HCT116 (cell line): ENCODE measurements at places on chromosomes 12 and 14.

GRCh38 chr12:85872497-85873091, 1.5 kb upstream of the NTS start:
- H3K4me1 ChIP-seq: no peaks in the 10 kb centered on the region
- H3K4me3 ChIP-seq: no peak overlapping the region
- H3K27ac ChIP-seq: no peak overlapping the region
- H3K27me3 ChIP-seq: no peaks in the 10 kb centered on the region
- DNase-seq: peak; percentile 50

DNA sequence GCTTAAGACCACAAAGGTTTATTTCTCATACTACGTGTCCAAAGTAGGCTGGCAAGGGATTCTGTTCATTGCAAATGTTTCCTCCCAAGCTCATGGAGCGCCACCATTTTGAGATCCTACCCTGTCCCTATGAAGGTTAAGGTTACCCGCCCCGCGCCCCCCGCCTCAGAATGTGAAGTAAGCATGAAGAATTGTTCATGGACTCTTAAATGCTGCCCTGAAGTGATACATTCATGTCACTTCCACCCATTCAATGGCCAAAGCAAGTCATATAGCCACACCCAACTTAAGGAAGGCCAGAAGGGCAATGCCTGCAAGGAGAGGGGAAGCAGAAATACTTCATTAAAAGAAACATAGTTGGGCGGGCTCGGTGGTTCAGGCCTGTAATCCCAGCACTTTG, 4.2 kb downstream of the TMEM253 start:
- peak overlapping the region; percentile 69 for H3K4me3 ChIP-seq
- H3K4me1 ChIP-seq: peaks cover 71% of the 10 kb centered on the region
- no peak for DNase-seq
- no peaks in the 10 kb centered on the region for H3K36me3 ChIP-seq
- peak overlapping the region; percentile 95 for H3K27ac ChIP-seq

DNA sequence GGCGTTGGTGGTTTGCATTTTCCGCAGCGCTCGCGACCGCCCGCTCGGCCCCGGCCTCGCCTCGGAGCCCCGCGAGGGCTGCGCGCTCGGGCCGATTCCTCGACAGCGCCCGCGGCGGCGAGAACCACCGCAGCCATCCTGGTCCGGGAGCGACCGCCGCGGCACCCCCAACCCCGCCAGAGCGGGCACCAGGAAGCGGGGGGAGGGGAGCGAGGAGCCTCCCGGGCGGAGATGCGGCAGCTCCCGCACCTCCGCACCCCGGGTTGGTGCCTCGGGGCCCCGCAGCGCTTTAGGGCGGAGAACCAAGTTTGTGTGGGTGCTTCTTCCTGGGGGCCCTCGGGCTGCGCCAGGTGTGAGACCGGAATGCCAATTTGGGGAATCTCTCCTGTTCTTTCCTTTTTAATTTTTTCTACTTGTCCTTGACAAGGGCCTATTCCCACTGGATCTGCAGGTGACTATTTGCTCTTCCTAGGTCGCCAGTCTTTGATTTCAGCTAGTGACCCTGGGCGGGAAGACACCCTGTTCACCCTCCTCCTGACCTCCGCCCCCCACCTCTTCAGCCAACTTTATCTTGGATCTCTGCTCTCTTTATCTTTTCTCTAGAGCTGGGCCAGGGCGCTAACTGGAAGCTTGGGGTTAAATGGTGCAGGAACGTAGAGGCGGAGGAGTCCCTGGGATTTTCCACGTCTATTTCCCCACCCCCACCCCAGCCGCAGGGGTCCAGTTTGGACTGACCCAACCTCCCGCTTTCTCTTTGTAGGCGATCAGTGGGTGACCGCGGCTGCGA, at the start of gene SOCS2:
Gene SOCS2 (plus strand): TSS at position 751 of the 787 bp plus-strand sequence. CDS start 223 bp downstream, outside the sequence.
- H3K27ac ChIP-seq: peak within 1 kb of the TSS; percentile 93
- H3K4me3 ChIP-seq: peak within 1 kb of the TSS; percentile 72
- DNase-seq: no peak
- H3K4me1 ChIP-seq: peaks cover 24% of the 10 kb centered on the region
- peaks cover 18% of the 10 kb centered on the region; the same call in 1 of the 2 replicates for H3K36me3 ChIP-seq
- H3K27me3 ChIP-seq: no peaks in the 10 kb centered on the region

- no peak overlapping the region for H3K27ac ChIP-seq
- H3K36me3 ChIP-seq: no peaks in the 10 kb centered on the region
- H3K4me3 ChIP-seq: no peak overlapping the region
- no peak for DNase-seq
- no peaks in the 10 kb centered on the region for H3K4me1 ChIP-seq
- H3K27me3 ChIP-seq: no peaks in the 10 kb centered on the region
Measured at GRCh38 chr14:46417066-46417465, 234.5 kb downstream of the RPL10L start.

DNA sequence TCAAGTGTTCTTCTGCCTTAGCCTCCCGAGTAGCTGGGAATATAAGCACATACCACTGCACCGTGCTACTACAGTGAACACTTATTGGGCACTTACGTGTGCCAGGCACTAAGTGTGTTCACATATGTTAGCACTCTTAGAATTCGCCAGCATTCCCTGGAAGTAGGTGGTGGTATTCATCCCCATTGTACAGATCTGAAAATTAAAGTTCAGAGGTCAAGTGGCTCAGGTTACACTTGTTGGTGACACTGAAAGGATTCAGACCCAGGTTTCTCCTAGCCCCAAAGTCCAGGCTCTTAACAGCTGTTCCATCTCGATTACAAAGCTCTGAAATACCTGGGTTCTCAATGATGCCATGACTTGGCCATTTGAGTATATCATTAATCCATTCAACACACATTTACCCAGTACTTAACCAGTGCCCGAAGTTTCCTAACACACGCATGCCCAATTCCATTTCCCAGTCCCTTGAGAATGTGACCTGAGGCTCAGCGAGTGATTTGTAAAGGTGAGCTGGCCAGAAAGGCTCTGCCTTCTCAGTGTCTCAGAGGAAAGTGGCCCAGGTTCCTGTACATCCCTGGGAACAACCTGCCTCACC, 4.8 kb downstream of the MVK start:
- no peak overlapping the region for H3K4me3 ChIP-seq
- 0 out of 2 replicates have a peak, but pooled peaks cover 9% of the 10 kb centered on the region for H3K36me3 ChIP-seq
- H3K27me3 ChIP-seq: no peaks in the 10 kb centered on the region

- no peaks in the 10 kb centered on the region for H3K36me3 ChIP-seq
- no peak for DNase-seq
- no peak overlapping the region for H3K27ac ChIP-seq
- no peak overlapping the region for H3K4me3 ChIP-seq
- H3K27me3 ChIP-seq: no peaks in the 10 kb centered on the region
Measured at GRCh38 chr12:92359581-92360209, 214.0 kb upstream of the BTG1 start.

GRCh38 chr12:43858096-43858495, 22.2 kb downstream of the TMEM117 start:
- no peaks in the 10 kb centered on the region for H3K36me3 ChIP-seq
- no peak overlapping the region for H3K4me3 ChIP-seq
- no peak for DNase-seq
- no peaks in the 10 kb centered on the region for H3K27me3 ChIP-seq
- no peak overlapping the region for H3K27ac ChIP-seq

DNA sequence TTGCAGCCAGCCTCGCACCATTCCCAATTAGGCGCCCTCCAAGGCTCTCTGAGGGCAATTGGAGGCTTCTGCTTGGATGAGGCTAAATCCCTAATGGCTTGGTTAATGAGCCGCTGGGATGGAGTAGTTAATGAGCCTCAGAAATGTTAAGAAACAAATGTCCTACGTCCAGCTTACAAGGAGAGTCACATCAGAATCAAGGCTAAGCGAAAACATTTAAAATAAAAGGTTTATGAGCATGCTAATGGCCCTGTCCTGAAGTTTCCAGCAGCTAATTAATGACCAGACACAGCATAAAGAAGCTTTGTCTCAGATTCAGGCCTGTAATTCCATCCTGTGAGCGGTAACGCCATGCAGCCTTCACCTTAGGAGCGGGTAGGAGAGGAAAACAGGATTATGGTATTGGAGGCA, 200.7 kb upstream of the BCL2L14 start:
- peaks cover 2% of the 10 kb centered on the region for H3K4me1 ChIP-seq
- DNase-seq: no peak
- no peak overlapping the region for H3K27ac ChIP-seq
- H3K27me3 ChIP-seq: no peaks in the 10 kb centered on the region

DNA sequence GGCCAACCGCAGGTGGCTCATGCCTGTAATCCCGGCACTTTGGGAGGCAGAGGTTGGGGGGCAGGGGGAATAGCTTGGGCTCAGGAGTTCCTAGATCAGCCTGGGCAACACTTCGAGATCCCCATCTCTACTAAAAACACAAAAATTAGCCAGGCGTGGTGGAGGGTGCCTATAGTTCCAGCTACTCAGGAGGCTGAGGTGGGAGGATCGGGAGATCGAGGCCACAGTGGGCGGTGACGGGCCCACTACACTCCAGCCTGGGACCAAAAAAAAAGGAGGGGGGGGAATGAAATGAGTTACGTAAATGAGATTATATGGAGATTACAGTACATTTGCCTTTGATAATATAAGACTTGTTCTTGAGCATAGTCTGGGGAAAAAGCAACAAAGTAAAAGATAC, 1.1 kb downstream of the RPAP3 start:
- H3K36me3 ChIP-seq: peaks cover 4% of the 10 kb centered on the region; the same call in 1 of the 2 replicates
- H3K4me1 ChIP-seq: peaks cover 5% of the 10 kb centered on the region; the same call in 1 of the 2 replicates
- H3K4me3 ChIP-seq: peak overlapping the region; percentile 78

- no peaks in the 10 kb centered on the region for H3K36me3 ChIP-seq
- no peak overlapping the region for H3K27ac ChIP-seq
- H3K27me3 ChIP-seq: no peaks in the 10 kb centered on the region
- no peaks in the 10 kb centered on the region for H3K4me1 ChIP-seq
- no peak overlapping the region for H3K4me3 ChIP-seq
Measured at GRCh38 chr12:59023861-59024424, 103.6 kb upstream of the LRIG3 start.

DNA sequence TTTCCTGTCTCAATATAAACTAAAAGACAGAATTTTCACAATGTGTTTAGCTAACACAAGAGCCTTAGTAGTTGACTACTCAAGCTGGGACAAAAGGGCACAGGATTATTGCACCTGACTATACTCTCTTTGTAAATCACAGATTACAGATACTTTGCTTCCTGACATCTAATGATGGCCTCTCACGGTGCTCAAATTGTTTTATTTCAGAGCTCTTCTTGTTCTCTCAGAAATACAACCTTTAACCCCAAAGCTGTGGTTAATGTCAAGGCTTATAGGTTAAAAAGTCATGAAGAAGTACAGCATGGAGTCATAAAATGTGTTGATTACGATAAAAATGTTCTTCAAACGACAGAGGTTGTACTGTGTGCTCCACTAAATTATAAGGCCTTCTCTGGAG, 89.9 kb upstream of the CPNE8 start:
- no peak overlapping the region for H3K4me3 ChIP-seq
- no peak for DNase-seq
- no peaks in the 10 kb centered on the region for H3K36me3 ChIP-seq
- no peaks in the 10 kb centered on the region for H3K4me1 ChIP-seq
- no peak overlapping the region for H3K27ac ChIP-seq
- H3K27me3 ChIP-seq: no peaks in the 10 kb centered on the region

DNA sequence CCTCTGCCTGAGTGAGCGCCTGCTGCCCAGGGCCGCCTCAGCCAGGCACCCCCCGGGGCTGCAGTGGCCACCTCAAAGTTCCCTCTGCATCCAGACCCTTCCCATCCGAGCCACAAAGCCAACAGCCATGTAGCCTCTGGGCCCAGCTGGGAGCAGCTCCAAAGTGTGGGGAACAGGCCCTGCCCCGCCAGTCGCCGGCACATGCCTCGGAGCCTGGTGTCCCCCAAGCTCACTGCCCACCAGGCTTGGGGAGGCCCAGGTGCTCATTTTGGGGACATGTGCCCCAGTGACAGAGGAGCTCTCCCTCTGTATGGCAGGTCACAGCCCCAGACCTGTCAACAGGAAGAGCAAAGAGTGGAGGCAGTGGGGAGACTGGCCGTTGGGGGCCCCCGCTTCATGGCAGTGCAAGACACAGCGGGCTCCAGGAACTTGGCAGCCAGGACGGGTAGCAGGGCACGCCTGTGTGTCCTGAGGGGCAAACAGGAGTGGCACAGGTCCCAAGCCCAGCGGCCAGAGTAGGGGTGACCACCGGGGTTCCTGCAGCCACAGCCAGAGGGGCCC, 29.9 kb downstream of the JAG2 start:
- H3K27ac ChIP-seq: no peak overlapping the region
- DNase-seq: no peak
- no peaks in the 10 kb centered on the region for H3K4me1 ChIP-seq
- no peaks in the 10 kb centered on the region for H3K27me3 ChIP-seq
- H3K4me3 ChIP-seq: no peak overlapping the region
- peaks cover 25% of the 10 kb centered on the region; the same call in 1 of the 2 replicates for H3K36me3 ChIP-seq

- no peak for DNase-seq
- H3K27me3 ChIP-seq: no peaks in the 10 kb centered on the region
- H3K4me3 ChIP-seq: no peak overlapping the region
- H3K4me1 ChIP-seq: peaks cover 5% of the 10 kb centered on the region; the same call in 1 of the 2 replicates
- no peak overlapping the region for H3K27ac ChIP-seq
- no peaks in the 10 kb centered on the region for H3K36me3 ChIP-seq
Measured at GRCh38 chr12:68281322-68282077, 28.1 kb upstream of the IL22 start.

DNA sequence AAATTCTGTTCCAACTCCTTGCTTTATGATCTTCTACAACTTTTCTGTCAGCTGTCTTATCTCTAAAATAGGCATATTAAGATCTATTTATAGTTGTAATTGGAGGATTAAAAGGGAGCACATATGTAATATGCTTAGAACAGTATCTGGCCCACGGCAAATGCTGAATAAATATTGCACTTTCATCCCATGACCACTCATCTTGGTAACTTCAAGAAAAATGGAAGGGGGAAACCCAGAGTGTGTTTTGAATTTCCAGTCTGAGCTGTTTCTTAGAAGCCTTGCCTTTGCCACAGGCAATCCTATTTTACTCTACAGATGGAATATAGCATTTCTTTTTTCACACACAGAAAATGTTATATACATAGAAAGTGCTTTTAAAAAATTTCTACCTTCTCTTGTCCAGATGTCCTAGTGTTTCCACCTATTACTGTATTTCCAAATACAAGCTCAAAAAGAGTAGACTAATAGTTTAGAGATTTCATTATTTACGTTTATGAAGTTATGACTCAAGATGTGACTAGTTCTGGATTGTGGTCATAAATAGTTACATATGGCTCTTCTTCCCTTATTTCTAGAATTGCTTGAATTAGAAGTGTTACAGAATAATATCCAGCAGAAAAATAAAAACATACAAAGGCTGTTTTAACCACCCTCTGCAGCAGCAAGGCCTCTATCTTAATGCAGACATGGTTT, 6.2 kb upstream of the STXBP6 start:
- no peak overlapping the region for H3K4me3 ChIP-seq
- no peaks in the 10 kb centered on the region for H3K4me1 ChIP-seq
- H3K36me3 ChIP-seq: no peaks in the 10 kb centered on the region
- H3K27ac ChIP-seq: no peak overlapping the region
- DNase-seq: no peak

GRCh38 chr12:122403115-122403770, 19.2 kb downstream of the CLIP1 start:
- H3K27ac ChIP-seq: no peak overlapping the region
- H3K36me3 ChIP-seq: no peaks in the 10 kb centered on the region
- peaks cover 60% of the 10 kb centered on the region for H3K4me1 ChIP-seq
- H3K27me3 ChIP-seq: no peaks in the 10 kb centered on the region
- H3K4me3 ChIP-seq: no peak overlapping the region
